Fibroblast of skin of left quadriceps (primary cell): ENCODE measurements at places on chromosomes 6 and 20.

DNA sequence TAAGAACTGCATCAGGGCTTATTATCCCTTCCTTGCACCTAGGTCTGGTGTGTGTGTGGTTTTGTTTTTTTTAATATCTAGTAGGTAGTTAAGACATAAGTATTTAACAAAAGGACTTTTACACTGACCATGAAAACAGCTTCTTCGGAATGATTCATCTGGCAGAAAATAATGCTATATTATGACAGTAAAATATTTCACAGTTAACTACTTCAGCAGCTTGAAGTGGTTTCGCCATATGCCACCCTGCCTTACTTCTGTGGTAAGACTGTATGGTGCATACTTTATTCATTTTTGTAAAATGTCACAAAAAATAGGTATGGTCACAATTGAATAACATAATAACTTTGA lies 858 bp upstream of the PTPRK start:
- DNase-seq = no peak

DNA sequence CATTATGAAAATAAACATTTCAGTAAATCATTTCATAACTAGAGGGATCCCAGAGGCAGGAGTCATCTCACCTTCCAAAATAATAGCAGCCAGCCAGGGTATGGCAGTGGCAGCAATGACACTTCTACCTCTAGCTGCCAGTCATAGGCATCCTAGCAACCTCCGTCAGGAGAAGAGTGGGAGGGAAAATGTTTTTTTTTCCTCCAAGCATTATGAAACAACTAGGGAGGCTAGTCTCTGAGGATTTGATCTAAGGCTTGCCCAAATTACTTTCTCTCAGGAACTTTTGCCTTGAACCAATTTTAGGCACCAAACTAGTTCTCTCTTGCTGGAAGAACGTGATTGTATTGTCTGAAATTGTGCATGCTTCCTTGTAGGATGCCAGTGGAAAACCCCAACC lies 208.7 kb upstream of the PREP start:
- no peak for DNase-seq

- peak; percentile 19 for DNase-seq
Measured at GRCh38 chr20:15487030-15487429, 1086.2 kb downstream of the KIF16B start.

DNA sequence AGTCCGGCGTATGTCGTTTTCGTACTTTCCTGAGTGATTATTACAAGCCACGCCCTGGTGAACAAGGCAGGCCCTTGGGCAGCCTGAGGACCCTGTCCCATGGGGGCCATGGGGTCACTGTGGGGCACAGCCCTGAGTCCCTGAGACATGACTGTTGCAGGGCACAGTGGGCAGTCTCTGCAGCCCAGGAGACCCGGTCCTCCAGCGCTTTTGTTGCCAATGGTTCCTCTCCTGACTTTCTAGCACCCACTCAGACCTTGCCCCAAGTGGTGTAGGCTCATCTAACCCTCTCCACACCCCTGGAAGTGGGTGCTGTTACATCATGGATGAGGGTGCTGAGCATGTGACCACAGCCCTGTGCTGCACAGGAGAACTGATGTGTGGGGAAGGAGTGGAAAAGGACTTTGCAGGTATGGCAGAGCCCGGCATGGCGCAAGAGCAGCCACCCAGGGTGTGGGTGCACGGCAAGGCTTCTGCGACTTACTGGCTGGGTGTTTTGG lies 319.5 kb downstream of the TAF4 start:
- DNase-seq = no peak

DNA sequence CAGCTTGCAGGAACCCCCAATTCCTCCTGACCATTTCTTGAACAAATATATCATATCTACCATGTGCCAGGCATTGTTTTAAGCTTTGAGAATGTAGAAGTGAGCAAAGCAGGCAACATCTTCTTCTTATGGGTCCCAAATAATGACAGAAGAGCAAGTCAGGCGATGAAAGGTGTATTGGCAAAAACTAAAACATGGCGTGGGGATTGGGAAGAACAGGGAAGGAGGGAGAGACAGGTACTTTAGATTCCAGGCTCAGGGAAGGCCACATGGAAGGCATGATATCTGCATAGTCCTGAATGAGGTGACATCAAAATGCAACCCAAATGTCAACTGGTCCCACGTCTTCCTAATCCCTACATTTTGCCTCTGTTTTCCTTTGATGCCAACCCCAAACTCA lies 187.1 kb downstream of the ZNF217 start:
- no peak for DNase-seq

- no peak for DNase-seq
Measured at GRCh38 chr6:150719099-150719766, 119.5 kb downstream of the PLEKHG1 start.

DNA sequence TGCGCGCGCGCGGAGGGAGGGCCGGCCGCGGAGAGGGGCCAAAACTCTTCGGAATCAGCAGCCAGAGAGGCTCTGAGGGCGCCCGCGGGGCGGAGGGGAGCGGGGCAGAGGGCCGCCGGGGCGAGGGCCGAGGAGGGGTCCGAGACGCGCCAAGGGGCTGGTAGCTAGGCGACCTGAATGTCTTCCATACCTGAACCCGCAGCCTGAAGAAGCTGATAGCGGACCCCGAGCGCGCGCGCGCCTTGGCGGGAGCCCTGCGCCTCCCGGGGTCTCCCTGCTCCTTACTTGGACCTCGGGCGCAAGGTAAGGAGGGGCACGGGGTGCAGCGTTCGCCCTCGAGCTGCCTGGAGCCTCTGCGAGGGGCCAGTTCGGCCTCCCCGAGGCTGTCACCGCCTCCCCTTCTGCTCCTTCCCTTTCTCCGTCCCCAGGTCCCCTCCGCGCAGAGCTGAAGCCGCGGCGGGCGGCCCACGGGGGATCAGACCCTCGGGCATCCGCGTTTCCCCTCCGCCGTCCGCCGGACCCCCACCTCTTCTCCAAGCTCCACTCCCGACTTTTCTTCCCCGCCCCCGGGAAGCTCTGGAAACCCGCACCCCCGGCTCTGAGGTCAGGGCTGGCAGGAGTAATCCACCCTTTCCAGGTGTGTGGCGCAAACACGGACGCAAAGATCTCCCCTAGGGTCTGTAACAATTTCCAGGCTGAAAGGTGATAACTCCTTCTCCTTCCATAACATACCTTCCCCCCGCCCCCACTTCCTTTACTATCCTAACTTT lies 13.1 kb upstream of the DEK start:
- DNase-seq = no peak

DNA sequence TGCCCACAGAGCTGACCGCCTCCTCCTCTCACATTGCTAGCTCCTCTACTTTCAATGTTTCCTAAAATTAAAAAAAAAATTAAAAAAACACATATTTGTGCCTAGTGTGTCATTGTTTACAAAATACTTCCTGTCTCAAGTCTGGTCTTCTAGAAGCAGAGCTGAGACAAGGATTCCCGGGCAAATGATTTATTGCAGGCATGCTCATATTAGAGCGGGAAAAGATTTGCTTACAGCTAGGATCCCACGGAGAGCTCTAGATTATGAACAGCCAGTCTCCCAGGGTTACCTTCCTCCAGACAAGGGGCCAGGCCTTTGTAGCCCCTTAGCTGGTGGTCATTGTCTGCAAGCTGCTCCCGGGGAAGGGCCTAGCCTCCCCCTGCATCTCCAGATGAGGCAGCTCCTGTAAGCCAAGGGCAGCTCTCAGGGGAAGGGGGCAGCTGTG lies 9.4 kb downstream of the PACSIN1 start:
- no peak for DNase-seq

DNA sequence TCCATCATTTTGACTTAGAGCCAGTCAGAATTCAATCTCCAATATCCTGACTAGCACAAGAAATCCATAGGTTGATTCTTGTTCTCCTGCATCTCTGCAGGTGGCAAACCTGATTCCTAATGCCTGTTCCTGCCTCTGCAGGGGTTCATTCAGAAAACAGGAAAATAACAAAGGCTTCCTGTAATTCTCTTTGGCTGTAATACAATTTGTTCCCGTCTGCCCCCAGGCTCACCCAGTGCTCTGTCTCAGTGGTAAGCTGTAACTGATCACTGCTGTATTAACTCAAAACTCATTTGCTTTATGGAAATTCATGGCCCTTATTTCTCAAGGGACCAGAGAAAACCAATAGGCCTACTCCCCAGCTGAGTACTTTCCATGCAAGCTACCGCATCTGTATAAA lies 88.6 kb downstream of the OPRM1 start:
- DNase-seq = no peak

DNA sequence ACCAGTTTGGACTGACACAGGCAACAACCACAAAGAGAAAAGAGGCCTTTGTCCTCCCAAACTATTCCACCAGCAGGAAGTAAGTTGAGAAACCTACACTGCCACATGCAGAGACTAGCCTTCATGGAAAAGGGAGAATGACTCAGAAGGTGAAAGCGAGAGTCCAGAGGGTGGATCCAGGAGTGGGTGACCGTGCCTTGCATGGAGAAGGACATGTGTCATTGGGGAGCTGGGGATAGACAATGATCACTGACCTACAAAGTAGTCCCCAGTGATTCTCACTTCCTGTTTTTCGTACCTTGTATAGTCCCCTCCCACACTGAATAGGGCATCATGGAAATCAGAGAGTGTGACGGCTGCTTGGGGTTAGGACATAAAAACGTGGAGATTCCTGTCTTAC lies 91.9 kb downstream of the MYLK4 start:
- DNase-seq = no peak

DNA sequence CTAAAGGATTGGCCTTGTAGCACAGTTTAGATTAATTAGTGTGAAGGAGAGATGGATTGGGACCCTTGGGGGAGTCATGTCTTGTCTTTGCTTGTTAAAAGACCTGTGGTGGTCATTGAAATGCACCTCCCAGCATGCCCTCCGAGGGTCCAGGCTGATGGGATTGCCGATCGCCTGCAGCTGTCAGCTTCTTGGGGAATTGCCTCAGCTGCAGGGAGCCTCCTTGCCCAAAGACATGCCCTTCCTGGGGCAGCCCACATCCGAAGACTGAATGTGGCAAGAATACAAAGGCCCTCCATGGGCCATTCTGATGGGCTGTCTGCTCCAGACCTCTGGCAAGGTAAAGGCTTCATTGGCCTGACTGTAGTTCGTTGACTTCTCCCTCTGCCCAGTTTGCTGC lies 150.7 kb downstream of the FARS2 start:
- DNase-seq = no peak

- no peak for DNase-seq
Measured at GRCh38 chr6:139883776-139884175, 509.3 kb upstream of the CITED2 start.
